ENCODE measurements at places on chromosomes 4 and X.

DNA sequence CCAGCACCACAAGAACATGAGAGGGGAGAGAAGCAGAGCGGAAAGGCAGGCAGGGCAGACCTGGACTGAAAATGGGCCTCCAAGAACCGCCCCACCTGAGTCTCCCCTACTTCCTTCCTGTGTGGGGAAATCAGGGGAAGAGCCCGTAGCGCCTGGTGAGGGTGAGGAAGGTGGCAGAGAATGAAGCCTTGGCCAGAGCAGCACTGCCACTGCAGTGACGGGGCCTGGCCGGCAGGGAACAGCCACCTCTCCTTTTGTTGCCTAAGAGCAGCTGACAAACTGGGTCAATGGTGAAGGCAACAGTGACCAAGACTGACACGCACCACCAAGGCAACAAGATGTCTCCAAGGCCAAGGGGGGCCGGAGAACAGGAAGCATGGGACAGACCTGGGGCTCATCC, 58.4 kb upstream of the CBR4 start:
- no peak for DNase-seq

DNA sequence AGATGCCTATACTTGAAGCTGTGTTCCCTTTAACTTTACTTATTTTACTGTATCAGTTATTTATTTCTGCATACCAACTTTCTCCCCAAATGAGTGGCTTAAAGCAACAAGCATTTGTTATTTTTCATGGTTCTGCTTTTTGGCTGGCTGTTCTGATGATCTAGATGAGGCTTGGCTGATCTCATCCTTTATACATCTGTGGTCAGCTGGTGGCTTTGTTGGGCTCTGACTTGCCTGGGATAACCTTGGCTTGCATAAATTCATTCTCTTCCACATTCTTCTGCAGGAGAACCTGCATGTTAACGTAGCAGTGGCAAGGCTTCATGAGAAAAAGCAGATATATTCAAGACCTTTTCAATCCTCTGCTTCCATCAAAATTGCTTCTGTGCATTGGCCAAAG, 1317.6 kb downstream of the ADGRL3 start:
- DNase-seq, result no peak

DNA sequence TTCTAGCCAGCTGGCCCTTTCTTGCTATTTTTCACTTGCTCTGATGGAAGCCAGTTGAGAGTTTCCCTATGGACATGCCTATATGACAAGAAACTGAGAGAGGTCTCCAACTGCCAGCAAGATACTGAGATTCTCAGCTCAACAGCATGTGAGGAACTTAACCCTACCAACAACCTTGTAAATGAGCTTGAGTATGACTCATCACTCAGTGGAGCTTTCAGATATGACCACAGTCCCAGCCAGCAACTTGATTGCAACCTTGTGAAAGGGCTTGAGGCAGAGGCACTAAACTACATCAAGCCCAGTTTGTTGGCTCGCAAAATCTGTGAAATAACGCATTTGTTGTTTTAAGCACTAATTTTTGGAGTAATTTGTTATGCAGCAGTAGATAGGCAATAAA, 175.8 kb downstream of the COMMD8 start:
- peak; percentile 34 for DNase-seq

- DNase-seq, result peak; percentile 60
Observed at GRCh38 chr4:86670756-86671155, 76.6 kb downstream of the PTPN13 start.

DNA sequence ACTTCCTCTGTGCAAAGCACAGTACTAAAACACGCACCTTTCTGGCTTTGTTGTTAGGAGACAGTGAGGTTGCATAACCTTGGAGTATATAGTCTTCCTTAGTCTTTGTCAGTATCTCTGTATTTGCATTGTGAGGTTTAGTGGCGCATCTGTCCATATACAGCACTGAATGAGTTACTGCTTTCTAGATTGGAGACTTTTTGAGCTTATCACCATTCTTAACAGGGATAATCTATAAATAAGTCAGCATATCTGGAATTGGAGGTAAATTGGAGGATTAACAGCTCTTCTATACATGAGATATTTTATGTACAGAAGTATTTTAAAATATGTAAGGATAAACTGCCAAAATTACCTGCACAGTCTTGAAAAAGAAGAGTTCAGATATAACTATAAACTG, 4.3 kb downstream of the FHDC1 start:
- no peak for DNase-seq

DNA sequence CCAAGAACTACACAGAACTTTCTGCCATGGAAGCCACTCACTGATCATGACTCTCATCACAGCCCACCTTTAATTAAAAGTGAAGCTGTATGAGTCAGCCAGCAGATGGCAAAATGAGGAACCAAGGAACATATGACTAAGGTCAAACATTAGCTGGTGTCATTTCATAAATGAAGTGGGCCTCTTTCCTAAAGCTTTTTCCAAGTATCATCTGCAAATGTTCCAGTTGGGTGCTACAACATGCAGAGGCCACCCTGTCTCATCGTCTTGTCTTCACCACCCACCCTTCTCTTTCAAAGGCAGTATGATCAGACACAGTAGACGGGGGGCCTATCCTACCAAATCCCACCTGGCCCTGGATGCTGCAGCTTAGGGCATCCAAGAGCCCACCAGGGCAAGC, 9.2 kb upstream of the EOLA1 start:
- DNase-seq, result no peak

- no peak for DNase-seq
Observed at GRCh38 chr4:88187766-88188165, 29.3 kb upstream of the ABCG2 start.

DNA sequence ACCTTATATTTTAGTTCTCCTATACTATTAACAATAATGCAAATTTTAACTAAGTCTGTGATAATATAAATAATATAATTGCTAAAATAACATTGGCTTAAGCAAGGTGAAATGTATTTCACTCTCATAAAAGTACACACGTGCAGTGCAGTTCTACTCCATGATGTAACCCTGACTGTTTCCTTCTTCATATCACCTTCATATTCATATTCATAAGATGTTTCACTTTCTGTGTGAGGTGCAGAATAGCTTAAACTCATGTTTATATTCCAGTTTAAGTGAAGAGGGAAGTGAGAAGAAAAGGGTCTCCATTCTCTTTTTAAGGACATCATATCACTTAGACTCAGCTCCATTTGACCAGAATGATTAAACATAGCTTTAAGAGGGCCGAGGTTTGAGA, 1810.0 kb upstream of the PCDH10 start:
- no peak for DNase-seq

DNA sequence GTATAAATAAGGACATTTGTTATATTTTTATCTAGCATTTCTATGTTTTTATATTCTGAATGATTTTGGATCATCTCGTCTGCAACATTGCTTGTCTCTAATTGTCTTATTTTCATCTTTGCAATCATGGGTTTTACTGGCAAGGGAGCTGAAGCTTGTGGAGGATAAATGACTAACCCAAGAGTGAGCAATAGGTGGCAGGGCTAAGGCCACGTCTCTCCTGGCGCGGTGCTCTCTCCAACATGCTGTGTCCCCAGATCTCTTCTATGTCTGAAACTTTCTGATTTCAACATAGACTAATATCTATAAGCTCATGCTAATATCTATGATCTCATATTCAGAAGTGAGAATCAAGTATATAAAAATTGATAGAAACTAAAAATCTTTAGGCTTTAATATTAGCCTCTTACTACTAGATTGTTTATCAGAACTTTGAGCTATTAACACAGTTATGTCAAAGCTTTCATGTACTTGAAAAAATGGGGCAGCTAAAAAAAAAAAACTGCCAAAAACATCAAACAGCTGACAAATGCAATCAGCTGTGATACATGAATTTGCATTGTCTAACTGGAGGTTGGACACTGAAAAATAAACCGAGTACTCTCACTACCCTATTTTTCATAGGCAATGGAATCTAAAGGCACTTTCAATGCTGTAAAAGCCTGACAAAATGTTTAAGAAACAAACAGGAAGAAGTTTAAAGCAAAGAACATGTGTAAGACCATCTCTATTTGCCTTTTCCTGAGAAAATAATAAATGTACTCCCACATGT, 169.2 kb downstream of the TMA16 start:
- no peak for DNase-seq

DNA sequence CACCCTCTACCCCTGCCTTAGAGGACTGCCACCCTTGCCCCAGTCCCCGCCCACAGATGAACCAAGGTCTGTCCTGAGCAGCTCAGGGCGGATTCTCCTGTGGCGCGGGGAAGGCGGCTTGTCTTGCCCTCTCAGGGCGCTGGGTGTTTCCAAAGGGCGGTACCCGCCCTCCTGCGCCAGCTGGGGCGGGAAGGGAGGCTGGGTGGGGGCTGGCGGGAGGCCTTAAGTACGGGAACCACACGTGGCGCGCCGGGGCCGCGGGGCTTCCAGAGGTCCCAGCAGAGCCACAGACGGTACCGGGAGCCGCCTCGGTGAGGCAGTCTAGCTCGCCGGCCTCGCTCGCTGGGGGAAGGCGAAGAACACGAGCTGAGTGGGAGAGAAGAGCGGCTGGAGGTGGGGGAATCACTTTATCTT, 361.1 kb downstream of the MID1IP1 start:
- DNase-seq, result no peak

DNA sequence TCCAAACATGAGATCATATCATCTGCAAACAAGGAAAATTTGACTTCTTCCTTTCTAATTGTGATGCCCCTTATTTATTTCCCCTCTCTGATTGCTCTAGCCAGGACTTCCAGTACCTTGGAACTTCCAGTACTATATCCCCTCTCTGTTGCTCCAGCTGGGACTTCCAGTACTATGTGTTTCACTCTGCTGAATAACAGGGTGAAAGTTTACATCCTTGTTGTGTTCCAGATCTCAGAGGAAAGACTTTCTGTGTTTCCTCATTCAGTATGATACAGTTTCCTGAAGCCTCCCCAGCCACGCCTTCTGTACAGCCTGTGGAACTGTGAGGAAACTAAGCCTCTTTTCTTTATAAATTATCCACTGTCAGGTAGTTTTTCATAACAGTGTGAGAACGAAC, 381.3 kb upstream of the FAM47C start:
- no peak for DNase-seq

- peak; percentile 23 for DNase-seq
Observed at GRCh38 chr4:111943796-111944203, 201.5 kb upstream of the FAM241A start.

DNA sequence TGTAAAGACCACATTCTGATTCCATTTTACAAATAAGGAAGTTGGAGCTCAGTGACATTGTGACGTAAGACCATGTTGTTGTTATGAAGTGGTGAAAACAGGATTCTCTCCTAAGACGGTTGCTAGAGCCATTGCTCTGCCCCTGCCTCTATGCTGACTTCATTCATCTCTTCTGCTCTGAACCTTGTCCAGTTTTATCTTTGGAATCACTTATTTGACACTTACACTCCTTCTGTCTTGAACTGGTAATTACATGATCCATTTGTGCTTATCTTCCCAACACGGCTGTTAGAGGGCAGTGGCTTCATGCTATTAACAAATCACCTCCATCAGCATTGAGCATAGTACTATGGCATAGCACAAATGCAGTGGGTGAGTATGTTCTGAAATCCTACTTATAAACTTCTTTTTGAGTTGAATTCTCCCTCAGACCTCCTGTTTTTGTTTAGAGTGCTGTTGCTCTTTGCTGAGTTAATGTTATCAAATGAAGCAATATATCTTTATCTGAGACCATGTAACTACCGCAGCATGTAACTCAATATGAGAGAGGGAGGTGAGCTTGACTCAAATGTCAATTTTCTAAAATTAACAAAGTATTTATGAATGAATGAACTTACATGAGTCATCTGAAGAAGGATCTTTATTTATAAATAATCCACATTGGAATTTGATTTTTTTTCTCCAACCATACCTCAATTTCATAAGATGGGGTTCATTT, 177.8 kb downstream of the RASL11B start:
- no peak for DNase-seq

DNA sequence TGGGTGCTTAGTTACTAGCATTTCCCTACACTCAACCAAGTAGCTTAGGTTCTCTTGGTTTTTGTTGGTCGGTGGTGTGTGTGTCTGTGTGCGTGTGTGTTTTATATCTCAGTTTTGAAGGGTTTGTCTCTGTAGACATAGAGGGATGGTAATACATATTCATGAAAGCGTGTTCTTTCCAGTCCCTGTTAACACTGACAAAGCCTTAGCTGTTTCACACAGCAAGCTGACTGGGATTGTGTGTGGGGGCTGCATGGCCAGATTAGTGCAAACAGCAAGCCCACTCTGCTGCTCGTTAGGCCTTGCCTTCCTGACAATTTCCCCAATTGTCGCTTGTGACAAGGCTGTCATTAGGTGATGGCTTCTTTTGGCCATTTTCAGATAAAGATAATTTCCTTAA, 43.9 kb downstream of the ALPK1 start:
- no peak for DNase-seq

DNA sequence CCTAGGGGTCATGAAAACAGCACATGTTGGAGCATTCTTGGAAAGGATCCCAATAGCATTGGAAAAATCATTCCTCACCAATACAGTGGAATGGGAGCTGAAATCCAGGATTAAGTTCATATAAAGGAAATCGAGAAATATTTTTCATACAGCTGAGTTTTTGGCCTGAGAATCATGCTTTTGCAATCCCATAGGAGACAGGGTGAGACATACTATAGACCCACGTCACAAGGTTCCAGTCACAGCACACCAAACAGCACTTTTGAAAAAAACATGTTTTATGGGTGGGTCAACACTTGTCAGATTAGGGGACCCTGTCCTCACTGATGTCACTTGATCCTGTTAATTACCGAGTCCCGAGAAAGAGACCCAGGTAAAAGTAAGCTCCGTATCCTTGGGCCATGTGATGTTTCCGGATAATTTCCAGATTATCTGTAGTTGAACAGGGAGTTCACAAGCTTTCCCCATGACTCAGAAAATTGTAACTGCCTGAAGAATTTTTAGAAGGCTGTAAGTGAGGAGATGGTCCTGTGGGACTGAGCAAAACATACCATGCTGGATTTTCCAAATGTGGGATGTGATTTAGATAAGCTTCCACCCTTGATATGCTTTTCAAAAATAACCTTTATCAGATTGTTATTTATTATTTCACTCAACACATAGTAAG, 80.9 kb upstream of the TLR3 start:
- DNase-seq, result no peak

DNA sequence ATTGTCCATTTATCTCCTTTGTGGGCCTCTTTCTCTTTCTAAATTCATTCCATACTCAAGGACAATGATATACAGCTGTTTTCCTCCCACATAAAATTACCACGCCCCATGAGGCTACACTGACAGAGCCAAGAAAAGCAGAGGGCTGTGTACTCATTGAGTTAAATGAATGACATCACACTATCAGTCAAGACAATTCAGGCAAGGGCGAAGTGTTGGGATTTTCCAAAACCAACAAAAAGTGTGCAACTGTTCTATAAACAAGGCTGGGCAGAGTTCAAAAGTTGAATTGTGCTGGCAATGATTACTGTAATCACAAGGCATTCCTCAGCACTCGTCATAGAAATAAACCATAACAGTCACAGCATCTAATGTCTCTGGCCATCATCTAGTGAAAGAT, 799.6 kb upstream of the DIAPH2 start:
- DNase-seq, result peak; percentile 30

- no peak for DNase-seq
Observed at GRCh38 chr4:22678940-22679854, 13.5 kb upstream of the GBA3 start.

- no peak for DNase-seq
Observed at GRCh38 chr4:164615964-164616363, 138.0 kb upstream of the SMIM31 start.

- DNase-seq, result no peak
Observed at GRCh38 chrX:2501559-2502102, 855 bp upstream of the DHRSX start.

All from kidney glomerular epithelial cell (primary cell).